ENCODE measurements at places on chromosomes 3 and 15.

DNA sequence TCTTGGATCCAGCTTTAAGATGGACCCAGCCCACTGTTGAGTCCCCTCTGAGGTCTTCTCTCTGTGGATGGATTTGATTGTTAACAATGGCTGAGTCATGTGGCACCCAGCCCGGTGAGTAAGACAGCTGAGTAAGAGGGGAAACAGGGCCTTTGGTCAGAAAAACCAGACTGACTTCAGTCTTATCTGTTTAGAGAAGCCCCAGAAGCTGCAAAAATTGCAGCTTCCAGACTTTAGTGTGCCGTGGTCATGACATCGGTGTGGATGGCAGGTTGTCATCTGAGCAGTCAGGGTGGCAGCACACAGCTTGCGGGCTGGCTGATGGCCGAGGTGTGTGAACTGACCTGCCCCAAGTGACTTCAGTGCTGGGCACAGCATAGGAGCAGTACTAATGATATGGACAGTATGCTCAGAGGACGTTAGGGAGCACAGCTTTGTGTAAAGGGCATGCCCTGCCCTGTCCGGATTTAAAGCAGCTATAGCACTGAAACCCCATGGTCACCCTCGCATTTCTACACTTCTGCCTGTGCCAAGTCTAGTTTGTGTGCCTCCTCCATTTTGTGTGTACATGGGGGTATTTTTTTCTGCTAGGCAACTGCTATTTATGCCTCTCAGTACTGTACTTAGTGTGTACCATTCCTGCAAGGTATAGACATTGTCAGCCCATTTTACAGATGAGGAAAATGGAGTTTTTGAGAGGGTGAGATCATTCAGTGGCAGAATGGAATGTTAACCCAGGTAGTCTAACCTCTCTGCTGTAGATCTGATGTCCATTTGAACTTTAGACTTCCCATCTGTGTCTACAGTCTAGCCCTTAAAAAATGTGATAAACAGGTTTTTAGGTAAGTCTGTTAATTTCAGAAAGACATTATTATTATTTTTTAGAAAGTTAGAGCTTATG lies 44.4 kb downstream of the FLNB start:
- no peak for DNase-seq

GRCh38 chr3:142210608-142211007 lies 14.8 kb downstream of the GK5 start:
- no peak for DNase-seq

- no peak for DNase-seq
Observed at GRCh38 chr3:31067004-31067403, 172.5 kb upstream of the GADL1 start.

DNA sequence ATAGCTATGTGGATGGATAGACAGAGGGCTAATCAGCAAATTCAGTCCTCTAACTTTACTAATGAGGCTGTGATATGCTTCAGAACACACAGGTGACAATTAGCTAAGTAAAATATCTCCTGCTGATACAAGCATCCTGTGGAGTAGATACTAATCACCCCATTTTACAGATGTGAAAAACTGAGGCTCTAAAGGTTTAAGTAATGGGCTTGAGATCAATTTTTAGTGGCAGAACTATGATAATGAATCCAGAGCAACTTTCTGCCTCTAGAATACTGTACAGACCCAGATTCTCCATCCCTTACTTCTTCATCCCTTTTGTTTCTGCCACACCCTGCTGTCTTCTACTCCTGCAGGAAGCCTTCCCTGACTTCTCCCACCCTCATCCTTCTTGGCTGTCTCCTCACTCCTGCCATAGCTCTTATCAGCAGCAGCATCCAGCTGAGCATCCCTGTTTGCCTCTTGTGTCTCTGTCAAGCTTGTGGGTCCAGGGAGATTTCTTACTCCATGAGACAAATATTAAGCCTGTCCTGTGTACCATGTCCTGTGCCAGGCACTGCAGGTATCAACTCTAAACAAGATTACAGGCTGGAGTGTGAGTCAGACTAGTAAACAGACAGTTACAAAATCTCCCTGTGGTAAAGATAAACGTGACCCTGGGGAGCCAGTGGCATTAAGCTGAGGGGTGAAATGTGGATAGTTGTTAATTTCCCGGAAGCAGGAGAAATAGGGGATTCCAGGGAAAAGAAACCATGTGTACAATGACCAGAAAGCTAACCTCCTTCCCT lies 39.2 kb downstream of the SLC6A11 start:
- DNase-seq, result no peak

GRCh38 chr15:66622591-66623022 lies 56.8 kb upstream of the LCTL start:
- DNase-seq, result no peak

- DNase-seq, result no peak
Observed at GRCh38 chr3:69838217-69838616, 99.0 kb downstream of the MITF start.

DNA sequence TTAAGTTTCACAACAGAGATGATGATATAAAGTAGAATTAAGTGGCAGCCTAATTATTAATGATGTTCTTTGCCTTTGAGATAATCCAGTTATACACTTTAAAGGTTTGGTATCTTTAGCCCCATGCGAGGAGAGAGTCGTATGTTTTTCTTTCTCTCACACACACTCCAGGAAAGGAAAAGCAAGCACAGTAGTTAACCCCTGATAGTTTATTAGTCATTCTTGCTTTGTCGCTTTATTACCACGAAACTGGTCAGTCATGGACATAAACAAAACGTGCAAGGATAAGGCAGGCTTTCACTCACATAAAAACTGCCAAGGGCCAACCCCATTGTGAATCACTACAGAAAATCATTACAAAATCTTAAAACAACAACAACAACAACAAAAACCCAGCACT lies 866.9 kb downstream of the FHIT start:
- no peak for DNase-seq

GRCh38 chr3:94520364-94520763 lies 457.5 kb downstream of the NSUN3 start:
- DNase-seq, result no peak

DNA sequence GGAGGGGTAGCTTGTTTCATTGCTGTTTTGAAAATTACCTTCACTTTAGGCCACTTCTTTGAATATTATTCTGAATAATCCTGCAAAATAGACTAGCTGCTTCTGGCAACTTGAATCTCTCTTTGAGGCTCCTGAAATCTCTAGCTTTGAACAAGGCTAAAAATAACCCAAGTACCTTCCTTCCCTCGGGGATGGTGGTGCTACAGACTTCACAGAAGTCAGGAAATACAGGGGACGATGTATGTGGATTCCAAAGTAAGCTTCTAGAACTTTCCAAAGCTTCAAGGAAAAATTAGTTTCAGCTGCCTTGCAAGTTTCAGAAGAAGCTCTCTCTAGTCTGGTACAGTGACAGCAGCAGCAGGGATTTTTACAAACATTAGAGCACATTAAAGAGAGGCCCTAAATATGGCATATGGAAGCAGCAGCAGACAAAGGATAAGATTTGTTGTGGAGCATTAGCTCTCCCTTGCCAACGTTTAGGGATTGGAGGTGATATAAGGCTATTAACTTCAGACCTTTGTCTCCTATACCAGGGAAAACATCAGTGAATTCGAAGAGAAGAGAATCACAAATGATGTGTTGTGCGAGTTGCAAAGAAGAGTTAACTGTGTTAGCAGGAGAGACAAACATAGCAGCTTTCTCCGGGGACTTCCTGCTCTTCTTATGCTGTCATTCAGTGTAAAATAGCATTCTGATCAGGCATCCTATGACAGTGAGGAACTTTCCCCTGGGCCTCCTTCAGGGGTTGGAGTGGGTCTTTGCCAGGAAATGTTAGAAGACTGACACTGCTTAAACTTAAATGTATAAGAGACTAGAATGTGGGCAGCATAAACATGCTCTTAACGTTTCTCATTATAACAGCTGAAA lies 783.0 kb upstream of the ARPP21 start:
- DNase-seq, result no peak

- DNase-seq, result no peak
Observed at GRCh38 chr3:111081008-111081545, 9.5 kb downstream of the NECTIN3 start.

DNA sequence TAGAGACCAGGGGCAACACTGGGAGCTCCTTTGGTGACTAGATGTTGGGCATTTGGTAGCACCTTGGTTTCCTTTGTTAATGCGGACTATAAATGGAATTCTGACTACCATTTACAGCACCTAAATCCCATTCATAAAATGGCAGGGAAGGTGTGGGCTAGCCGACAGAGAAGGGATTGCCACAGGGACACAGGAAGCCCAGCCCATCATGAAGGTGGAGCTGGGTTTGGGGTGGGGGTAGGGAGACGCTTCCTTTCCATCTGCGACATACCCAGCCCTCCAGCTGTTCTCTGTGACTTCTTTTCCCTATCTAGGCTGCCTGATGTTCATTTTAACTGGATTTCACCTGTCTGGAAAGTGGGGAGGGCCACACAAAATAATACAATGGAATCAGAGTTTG lies 21.0 kb downstream of the ABHD2 start:
- no peak for DNase-seq

DNA sequence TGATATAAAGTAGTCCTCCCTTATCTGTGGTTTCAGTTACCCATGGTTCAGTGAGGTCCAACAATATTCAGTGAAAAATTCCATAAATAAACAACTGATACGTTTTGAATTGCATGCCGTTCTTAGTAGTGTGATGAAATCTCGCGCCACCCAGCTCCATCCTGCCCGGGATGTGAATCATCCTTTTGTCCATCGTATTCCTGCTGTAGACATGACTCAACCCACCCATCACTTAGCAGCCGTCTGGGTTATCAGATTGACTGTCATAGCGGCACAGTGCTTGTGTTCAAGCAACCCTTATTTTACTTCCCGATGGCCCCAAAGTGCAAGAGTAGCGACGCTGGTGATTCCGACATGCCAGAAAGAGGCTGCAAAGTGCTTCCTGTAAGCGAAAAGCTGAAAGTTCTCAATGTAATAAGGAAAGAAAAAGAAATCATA lies 48.0 kb upstream of the MEX3B start:
- DNase-seq, result no peak

DNA sequence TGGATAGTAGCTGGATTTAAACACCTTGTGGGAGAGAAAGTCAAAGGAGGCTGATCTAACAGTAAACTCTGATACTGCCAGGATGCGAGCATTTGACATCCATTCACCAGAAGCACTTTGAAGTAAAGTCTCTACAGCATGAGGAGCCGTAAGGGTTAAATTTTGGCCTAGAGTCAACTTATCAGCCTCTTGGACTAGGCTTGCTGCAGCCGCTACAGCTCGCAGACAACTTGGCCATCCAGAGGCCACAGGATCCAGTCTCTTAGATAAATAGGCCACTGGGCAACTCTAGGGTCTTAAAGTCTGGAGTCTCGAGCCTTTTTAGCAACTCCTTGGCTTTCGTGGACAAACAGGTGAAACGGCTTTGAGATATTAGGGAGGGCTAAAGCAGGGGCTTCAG lies 61.4 kb downstream of the PLSCR2 start:
- DNase-seq, result no peak

DNA sequence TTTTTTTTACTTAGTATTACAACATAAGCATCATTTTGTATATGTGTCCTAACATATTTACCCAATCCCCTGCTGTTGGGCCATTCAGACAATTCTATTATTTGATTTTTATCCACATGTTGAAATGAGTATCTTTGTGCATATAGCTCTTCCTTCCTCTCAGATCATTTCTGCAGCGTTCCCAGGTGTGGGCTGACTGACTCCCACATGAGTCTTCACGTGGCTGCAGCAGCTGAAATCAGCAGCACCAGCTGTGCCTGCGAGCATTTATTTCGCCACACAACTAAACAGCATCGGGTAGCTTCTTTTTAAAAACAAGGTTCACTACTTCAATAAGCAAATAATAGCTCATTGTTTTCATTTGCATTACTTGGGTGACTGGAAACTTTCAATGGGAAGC lies 44.5 kb upstream of the PDE8A start:
- no peak for DNase-seq

DNA sequence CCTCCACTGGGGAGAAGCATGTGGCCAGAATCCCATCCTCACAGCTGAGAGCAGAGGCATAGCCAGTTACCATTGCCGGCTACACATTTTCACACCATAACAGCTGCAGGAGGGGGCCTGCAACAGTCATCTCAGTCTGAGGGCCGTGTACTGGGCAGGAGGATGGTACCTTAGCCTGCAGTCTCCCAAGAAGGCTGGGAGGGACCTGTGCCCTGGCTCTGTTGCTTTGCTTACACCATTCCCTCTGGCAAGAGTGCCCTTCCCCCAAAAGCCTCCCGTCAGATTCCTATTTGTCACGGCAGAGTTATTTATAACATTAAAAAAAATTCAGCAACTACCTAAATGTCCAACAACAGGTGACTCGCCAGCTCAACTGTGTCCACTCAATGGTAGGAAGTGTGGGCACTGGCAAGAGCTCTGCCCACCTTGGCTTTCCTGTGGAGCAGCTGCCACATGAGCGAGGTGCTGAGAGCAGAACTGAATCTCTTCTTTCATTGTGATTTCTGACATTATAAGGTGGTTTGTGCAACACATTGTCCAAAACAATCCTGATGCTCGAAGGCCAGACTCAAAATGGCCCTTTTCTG lies 4.4 kb downstream of the CAMKV start:
- DNase-seq, result no peak

- DNase-seq, result no peak
Observed at GRCh38 chr3:27752926-27753325, 30.8 kb upstream of the EOMES start.

GRCh38 chr15:39473298-39473947 lies 107.5 kb upstream of the THBS1 start:
- no peak for DNase-seq

DNA sequence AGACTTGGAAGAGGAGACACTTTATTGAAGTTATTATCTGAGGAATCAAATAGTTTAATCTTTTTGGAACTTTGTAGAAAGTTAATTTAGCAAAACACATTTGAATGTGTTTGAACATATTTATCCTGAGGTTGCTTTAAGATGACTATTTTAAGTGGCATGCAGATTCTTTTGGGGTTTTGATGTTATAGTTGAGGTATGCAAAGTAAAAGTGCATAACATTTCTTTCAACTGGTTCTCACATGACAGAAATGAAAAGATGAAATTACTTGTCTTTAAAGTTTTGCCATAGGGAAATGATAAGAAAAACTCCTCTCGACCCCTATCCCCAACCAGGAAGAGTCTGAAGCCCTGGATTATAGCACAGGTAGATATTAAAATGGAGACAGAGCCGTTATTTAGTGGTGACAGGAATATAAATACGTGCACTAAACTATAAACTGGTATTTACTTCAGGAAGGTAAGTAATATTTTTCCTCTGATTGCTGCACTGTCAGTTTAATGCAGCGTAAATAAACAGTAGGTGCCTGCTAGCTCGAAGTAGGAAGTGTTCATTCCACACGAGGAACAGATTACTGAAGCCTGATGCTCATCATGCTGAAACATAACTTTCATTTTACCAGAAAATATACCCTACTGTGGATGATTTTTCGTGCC lies 15.1 kb upstream of the SATB1 start:
- DNase-seq, result no peak

GRCh38 chr15:40349163-40349562 lies 1.7 kb upstream of the PHGR1 start:
- no peak for DNase-seq

Measured in GM13976 (cell line).